ENCODE measurements at places on chromosomes 6 and 20. TPM values are rescaled to one million over a fixed set of nuclear protein-coding genes. Genes with fewer than 3 reads are reported as not detected.

CABLES2 gene
- total RNA-seq: 7.8 TPM

SCRT2 gene
- total RNA-seq: not detected

SEMG2 gene
- not detected for total RNA-seq

RBL1 gene
- total RNA-seq: 6.7 TPM

SLC17A3 gene
- not detected for total RNA-seq

ANGPT4 gene
- not detected for total RNA-seq

DDAH2 gene
- total RNA-seq: 96.3 TPM

ZFP57 gene
- total RNA-seq: not detected

ADAM33 gene
- 34.7 TPM for total RNA-seq

PPARD gene
- total RNA-seq: 33.1 TPM

RUNX2 gene
- 25.3 TPM for total RNA-seq

LAMA4 gene
- 220 TPM for total RNA-seq

RAB44 gene
- not detected for total RNA-seq

LPA gene
- not detected for total RNA-seq

DPPA5 gene
- not detected for total RNA-seq

FOXA2 gene
- total RNA-seq: not detected

CTCFL gene
- total RNA-seq: not detected

KIFC1 gene
- 11.6 TPM for total RNA-seq

AURKA gene
- 10.4 TPM for total RNA-seq

UNC5CL gene
- 0.76 TPM for total RNA-seq

KCNK5 gene
- not detected for total RNA-seq

WFDC9 gene
- total RNA-seq: not detected

TCP11 gene
- 0.43 TPM for total RNA-seq

SLCO4A1 gene
- total RNA-seq: 1.5 TPM

DZANK1 gene
- 1.9 TPM for total RNA-seq

HCK gene
- not detected for total RNA-seq

SPATA2 gene
- total RNA-seq: 7.1 TPM

CCN2 gene
- total RNA-seq: 878 TPM

PKHD1 gene
- not detected for total RNA-seq

RAET1L gene
- total RNA-seq: not detected

GHRH gene
- total RNA-seq: not detected

SUMO4 gene
- 1.5 TPM for total RNA-seq

EEF1A2 gene
- 0.68 TPM for total RNA-seq

SLC12A5 gene
- 1.7 TPM for total RNA-seq

PCMTD2 gene
- 96.7 TPM for total RNA-seq

BMP6 gene
- not detected for total RNA-seq

ISM1 gene
- 0.21 TPM for total RNA-seq

ZFAND3 gene
- total RNA-seq: 84.4 TPM

TRAPPC3L gene
- total RNA-seq: not detected

MLIP gene
- total RNA-seq: not detected

KCNK16 gene
- not detected for total RNA-seq

POU5F1 gene
- not detected for total RNA-seq

LGSN gene
- total RNA-seq: not detected

POU3F2 gene
- total RNA-seq: not detected

LKAAEAR1 gene
- not detected for total RNA-seq

THBD gene
- total RNA-seq: 66.3 TPM

COL20A1 gene
- not detected for total RNA-seq
